ENCODE measurements at places on chromosomes 12 and 14. TPM values are rescaled to one million over a fixed set of nuclear protein-coding genes. Genes with fewer than 3 reads are reported as not detected.

DNA sequence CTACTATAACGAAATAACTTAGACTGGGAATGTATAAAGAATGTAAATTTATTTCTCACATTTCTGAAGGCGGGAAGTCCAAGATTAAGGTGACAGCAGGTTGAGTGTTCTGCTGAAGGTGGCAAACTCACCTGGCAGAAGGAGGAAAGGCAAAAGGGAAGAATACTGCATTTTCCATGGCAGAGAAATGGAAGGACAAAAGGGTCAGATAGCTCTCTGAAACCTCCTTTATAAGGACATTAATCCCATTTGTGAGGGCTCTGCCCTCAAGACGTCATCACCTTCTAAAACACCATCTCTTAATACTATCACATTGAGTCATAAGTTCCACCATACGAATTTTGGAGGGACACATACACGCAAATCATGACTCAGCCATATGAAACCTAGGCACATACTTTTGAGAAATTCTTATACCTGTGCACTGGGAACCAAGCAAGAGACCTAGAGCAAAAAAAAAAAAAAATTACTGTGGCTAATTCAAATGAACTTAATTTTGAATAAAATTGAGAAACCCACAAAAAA lies 1669.3 kb upstream of the FLRT2 start:
- DNase-seq, result peak; percentile 59

DNA sequence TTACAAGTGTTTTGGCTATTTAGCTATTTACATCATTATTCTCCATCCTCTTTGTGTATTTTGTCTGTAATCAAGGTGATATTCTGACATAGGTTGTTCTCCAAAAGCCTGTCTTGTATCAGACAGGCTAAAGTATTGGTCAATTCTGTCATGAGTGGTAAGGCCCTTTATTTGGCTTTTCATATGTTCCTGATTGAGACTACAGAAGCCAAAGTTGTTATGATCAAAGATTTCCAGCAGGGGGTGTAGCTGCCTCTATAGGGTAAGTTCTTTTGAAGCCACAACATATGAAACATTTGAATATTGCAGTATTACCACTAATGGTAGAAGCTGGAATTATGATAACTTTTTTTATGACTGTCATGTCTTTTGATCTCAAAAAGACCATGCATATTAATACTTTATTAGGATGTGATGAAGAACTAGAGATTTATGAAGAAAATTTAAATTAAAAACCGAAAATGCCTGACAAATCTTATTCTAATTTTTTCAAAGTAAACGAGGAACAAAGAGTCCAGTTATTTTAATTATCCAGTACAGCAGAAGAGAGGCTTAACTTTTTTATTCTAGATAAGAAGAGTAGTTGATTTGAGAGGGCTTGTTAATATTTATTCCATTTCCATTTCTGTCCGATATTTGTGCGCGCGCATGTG lies 3.4 kb upstream of the ARHGAP5 start:
- DNase-seq, result peak; percentile 37

DNA sequence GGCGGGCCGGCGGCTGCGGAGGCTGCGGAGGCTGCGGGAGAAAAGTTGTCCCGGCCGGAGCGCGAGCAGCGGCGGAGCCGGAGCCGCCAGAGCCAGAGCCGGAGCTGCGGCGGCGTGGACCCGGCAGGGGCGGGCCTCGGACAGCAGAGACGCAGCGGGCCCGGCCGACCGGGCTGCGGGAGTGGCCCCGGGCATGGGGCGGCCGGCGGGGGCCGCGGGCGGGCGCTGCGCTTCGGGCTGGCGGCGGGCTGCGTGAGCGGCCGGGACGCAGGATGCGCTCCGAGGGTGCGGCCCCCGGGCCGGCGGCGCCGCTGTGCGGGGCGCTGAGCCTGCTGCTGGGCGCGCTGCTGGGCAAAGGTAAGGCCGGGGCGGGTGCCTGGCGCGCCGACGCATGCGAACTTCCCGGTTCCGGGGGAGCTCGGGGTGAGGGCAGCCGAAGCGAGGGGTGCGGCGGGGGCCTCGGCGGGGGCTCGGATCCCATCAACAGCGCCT lies at the start of gene TMEM132C:
TMEM132C (plus strand) TSS at position 40 of the 492 bp plus-strand sequence; CDS start at position 273, 233 bp downstream.
- DNase-seq, result no peak

DNA sequence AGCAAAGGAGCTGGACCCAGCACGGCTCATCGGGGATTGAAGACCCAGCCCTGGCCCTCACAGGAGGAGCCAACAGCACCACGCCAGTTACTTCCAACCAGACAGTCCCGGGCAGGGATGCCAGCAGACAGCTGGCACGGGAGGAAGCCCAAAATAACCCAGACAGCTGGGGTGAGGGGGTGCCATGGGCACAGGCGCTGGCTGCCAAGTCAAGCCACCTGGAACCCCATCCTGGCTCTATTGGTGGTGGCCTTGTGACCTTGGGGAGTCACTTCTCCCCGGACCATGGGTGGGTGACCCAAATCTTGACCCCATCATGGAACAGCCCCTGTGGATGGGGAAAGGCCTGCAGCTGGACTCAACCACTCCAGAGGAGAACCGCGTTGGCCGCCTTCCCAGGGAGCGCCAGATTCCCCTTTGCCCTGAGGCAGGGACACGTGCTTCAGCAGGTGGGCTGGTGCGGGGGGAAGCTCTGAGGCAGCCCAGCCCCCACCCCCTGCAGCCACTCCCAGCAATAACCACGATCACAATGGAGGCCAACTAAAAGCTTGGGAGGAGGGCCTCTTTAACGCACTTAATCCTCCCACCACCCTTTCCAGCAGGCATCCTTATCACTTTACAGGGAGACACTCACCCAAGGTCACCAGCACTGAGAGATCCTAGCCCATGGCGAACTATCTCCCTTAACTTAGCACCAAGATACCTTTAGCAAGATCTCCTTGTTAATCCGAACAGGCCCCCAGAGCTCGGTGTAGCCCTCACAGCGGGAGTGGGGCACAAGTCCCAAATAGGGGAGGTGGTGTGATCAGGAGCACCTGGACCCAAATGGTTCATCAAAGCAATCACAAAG lies 4.7 kb upstream of the RHOF start:
- DNase-seq, result no peak

DNA sequence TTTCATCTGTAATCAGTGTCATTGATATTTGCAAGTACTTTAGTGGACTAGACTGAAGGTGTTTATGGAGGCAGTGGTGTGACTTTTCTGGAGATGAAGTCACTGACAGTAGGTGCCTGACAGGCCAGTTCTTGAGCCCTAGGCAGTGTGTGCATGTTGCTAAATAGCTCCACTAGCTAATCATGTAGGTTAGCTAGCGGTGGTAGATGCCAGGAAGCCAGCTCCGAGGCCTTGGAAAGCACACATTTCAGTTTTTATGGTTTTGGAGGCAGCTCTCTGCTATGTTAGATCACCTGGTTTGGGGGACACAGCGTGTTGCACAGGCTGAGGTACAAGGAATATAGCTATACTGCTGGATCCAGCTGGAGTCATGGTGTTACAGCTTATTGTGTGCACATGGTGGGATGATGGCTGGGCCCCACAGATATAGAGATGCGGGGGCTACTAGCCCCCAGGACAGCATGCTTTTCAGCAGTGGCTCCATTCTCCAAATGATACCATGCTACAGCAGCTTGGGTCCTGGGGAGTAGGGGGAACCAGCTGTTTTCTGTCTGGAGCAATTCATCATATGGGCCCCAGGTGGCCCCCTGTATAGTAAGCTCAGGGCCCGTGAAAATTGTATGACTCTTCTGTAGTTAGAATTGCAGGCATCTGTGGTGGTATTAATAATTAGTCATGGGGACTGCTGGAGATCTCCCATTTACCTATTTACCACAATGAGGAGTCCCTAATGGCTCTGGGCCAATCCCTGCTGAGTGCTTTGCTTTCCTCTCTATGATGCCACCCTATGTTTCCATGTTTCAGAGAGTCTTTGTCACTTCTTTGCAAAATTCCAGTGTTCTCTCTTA lies 367.2 kb upstream of the LMO3 start:
- DNase-seq, result no peak

EIF5 gene
- total RNA-seq, result 192 TPM

DNA sequence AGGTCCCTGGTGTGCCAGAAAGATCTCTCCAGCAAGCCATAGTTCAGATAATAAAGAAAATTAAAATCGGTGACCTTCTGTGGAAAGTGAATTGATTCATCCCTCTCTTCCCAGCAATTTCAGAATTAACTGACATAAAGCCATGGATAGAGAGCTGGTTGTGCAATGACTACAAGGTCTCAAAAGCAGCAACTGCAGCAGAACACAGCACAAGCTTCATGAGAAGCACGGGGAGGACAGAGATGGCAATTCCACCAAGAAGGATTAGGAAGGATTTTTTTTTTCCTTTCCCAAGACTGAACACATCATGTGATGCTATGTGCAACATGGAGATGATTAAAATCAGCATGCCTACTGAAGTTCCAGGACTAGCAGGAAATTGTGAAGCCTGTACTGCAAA lies 154.9 kb upstream of the PLEKHG7 start:
- no peak for DNase-seq

MGST1 gene
- 125 TPM for total RNA-seq

DNA sequence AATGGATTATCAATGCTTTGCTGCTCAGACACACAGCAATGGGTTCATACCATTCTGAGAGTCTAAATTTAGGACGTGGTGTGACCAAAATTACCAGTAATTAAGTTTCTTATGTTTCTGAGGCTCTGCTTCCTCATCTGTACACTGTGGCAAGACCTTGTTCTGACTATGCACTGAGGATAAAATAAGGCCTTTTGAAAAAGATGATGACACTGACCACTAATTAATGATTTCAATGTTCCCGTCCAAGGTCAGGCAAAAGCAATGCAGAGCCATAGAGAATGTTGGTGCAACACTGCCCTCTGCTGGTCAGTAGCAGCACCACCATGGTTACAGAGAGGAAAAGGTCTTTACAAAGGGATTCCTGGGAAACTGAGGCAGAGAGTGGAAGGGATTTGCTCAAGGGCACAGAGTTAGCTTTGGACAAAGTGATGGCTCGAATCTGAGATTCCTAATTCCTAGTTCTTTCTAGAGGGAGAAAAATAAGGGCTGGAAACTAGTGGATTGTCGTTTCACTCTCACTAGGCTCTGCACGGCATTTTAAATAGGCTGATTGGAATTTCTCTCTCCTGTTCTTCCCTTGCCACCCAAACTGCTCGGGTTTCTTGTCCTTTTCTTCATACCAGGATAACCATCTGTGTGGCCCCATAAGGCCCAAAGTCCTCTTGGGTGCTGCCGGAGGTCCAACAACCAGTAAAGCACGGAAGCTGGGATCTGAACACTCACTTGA lies 22.3 kb upstream of the P2RX7 start:
- DNase-seq, result no peak

DNA sequence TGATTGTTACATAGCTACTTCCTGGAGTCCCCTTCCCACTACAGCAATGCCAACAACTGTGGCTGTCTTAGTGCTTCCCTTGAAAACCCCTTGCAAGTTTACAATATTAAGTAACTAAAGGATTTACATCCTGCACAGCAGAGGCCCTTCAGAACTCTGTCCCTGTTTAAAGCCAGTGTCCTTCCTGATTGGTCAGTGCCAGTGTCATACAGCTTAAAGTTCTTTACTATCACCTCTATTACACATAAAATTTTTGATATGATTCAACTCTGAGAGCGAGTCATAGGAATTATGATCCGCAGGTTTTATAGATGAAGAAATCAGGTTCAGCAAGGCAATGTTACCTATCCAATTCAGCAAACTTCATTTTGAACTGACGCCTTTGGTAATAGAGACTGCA lies 91.4 kb upstream of the ALX1 start:
- DNase-seq, result peak; percentile 2

Measured in foreskin keratinocyte (primary cell).